ENCODE measurements at places on chromosomes 7 and 10. TPM values are rescaled to one million over a fixed set of nuclear protein-coding genes. Genes with fewer than 3 reads are reported as not detected.

DNA sequence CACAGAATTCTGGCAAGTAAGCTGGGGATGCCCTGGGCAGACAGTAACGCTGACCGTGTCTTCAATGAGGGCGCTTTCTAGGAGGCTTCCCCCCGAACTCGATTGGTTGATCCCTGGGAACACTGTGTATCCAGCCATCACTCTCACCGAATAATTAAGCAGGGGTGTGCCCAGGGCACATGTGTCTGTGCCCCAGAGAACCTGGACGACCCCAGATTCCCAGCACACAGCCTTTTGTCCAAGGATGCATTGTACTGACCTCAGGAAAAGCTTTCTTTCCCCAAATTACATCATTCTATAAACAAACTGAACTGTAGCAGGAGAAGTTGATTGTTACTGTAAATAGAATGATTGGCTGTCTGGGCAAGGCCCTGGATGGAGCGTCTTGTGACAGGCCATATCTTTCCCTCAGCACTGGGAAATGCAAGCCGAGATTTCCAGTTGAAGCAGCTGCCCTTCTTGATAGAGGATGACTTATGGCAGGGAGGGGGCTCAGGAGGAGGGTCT is 6.6 kb upstream of the DEPP1 start:
- DNase-seq: no peak

GRCh38 chr10:77667426-77668324 is 30.1 kb upstream of the KCNMA1 start:
- DNase-seq: no peak

- DNase-seq: no peak
Measured at GRCh38 chr7:29077854-29078253, 68.5 kb downstream of the CPVL start.

The MRLN gene
- not detected for total RNA-seq

The PIK3CG gene
- not detected for total RNA-seq

The GALNT17 gene
- total RNA-seq: not detected

The NFKB2 gene
- 45.0 TPM for total RNA-seq

DNA sequence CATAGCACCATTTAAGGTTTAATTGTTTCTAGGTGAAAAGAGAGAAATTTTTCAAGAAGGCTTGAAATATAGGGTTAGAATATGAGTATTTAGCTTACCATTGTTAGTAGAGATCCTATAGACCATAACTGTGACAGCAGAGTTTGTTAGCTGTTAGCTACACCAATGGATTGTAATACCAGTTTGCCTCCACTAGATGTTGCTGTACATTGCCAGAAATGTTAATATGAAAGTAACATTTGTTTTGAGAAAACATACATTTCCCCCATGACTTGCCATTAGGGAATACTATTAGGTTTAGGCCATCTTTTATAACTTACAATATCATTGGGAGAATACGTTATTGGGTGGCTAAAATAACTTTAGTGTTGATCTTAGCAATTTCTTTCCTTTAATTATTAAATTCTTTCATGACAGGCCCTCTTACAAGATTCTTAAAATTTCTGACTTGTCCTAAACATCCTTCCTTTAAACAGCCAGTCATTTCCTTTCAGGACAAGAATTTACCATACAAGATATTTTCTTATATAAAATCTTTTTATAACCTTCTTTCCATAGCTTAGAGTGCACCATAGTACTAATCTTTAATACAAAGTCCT is 39.5 kb downstream of the ZNF117 start:
- DNase-seq: peak; percentile 74

DNA sequence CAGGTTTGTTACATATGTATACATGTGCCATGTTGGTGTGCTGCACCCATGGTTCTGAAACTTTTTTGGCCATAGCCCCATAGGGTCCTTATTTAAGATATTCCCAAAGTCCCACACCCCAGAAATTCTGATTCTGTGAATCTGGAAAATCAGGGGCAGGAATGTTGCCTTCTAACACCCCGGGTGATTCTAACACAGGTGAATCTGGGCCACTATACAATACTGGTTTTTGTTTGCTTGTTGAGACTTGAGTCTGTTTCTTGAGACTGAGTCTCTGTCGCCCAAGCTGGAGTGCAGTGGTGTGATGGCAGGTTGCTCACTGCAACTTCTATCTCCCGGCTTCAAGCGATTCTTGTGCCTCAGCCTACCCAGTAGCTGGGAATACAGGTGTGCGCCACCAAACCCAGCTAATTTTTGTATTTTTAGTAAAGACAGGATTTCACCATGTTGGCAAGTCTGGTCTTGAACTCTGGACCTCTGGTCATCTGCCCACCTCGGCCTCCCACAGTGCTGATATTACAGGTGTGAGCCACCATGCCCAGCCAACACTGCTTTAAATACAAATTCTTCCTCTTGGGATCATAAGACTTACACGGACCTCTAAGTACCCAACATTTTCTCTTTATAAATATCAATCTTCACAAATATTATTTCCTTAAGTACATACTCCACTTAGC is 16.9 kb upstream of the PHYH start:
- DNase-seq: no peak

DNA sequence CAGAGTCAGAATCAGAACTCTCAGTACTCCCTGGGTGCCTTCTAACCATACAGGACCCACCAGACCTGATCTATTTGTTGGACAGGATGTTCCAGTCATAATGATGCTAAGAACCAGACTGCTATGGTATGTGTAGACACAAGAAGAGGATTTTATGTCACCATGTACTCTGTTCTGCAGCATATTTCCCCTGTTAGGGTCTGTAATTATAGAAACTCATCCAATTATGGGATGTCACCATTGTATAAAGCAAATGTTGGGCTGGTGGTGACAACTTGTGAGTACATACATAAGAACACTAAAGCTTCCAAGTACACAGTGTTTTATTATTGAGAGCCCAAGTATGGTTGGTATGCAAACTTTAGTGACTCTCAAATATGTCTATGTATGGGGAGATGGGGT is 67.1 kb upstream of the AGBL3 start:
- peak; percentile 37 for DNase-seq

DNA sequence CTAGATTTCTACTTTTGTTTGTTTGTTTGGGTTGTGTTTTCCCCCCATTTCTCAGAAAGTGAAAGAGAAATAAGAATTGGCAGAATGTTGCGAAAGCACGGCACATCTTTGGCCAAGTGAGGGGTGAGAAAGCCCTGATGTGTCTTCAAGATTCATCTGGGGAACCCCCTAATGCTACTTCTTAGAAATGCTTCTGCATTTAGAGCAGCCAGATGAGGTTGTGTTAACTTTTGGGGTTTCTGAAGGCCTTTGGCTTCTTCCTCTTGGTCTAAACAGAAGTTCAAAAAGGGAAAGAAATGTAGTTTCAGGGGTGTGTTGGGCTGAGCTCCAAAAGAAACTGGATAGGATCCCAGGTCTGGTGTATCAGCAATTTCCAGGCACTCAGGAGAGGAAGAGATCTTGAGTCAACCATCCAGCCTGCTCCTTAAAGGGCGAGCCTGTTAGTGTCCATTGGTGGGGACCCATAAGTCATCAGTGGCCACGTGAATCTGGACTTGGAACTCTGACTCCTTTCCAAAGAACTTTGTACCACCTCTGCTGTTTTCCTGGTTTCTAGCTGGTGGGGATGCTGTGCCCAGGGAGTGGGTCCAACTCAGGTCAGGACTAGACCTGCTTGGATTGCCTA is 6.5 kb downstream of the DUSP5 start:
- DNase-seq: no peak

The GSTO1 gene
- total RNA-seq: 46.0 TPM

GRCh38 chr7:69395061-69395714 is 203.1 kb upstream of the AUTS2 start:
- no peak for DNase-seq

GRCh38 chr10:5985029-5985428 is 7.7 kb upstream of the IL15RA start:
- no peak for DNase-seq

The BAMBI gene
- 10.7 TPM for total RNA-seq

The PCLO gene
- 7.5 TPM for total RNA-seq

- no peak for DNase-seq
Measured at GRCh38 chr7:121871188-121871587, 1.8 kb upstream of the PTPRZ1 start.

DNA sequence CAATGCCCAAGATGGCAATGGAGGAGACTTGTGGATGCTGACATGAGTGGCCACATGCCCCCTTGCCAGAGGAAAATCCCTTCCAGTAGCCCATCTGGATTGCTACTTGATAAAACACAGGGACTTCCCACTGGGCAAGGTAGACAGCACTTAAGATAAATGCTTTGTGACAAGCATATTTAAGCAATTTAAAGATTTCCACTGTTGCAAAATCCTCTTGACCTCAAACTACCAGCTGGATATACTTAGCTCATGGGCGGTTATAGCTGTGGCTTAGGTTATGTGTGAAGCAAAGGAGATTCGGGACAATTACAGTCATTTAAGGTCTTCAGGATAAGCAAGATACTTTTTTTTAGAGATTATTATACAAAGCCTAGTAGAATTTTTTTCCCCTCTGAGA is 238.1 kb downstream of the BMPER start:
- no peak for DNase-seq

The ECHDC3 gene
- total RNA-seq: not detected

DNA sequence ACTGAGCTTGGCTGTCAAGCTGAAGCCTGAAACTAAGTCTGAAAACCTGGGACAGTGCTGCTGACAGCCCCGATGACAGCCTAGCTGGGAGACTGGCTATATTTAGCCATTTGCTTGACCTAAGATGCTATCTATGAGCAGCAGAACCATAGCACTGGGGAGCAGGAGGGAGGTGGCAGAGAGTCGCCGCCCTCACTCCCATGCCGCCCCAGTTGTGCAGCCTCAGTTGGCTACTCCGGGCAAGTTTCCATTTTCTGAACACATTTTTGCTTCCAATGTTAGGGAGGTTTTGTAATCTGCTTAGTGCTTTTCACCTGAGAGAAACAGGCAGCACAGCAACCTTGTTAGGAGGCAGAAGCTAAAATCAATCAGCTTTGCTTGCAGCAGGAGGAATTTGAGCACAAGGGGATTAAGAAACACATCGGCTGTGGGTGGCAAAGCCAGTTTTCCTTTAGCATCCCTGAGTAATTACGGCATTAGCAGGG is 20.4 kb upstream of the C10orf71 start:
- DNase-seq: no peak

DNA sequence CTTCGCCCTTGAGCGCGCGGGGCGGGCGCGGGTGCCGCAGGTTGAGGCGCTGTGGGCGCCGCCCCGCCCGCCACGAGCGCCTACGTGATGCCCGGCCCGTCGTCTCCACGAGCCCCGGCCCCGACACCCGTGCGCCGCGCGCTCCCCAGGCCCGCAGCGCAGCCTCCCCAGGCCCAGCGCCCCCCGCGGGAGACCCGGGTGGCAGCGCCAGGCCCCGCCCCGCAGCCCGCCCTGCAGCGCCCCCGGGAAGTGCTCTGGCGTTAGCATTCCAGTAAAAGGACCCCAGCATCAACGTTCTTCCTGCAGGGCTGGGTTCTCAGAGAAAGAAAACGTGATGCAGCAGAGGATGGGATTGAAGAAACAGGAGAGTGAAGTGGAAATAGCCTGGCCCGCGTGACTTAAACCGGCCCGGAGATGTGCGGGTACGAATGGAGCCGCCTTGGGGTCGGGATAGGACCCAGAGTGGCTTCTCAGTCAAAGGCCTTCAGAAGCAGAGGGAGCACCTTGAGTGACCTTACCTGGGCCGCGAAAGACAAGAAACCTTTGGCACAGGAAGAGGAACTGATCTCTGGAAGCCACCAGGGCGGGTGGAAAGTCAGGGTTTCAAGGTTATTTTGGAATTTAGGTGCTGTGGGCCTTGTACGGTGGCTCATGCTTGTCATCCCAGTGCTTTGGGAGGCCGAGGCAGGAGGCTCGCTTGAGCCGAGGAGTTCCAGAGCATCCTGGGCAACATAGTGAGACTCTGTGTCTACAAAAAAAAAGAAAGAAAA is 1.8 kb downstream of the PFKP start:
- DNase-seq: no peak

DNA sequence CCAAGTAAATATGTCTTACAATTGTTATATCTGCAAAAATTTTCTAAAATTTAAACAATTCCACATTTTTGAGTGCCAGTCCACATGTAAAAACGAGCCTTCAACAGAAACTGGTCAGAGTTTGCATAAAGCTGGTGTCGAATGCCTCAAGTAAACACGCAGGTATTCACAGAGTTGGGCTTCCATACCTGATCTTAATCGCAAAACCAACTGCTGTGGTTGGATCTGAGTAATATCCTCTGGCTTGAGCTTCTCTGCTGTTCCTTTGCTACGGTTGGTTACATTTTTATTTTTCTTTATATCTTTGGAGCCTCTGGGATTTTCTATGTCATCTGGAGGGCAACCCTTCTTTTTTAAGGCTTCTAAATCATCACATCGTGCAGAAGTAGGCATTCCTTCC is 28.4 kb downstream of the ITGB1 start:
- DNase-seq: peak; percentile 71

The OR2A1 gene
- not detected for total RNA-seq

GRCh38 chr10:4353059-4353655 is 472.9 kb upstream of the AKR1E2 start:
- DNase-seq: no peak

The STOX1 gene
- total RNA-seq: 1.4 TPM

The FAM25C gene
- not detected for total RNA-seq

- DNase-seq: no peak
Measured at GRCh38 chr7:139626817-139627216, 103.3 kb downstream of the CLEC2L start.

GRCh38 chr7:98400542-98401340 is at the start of gene BAIAP2L1:
TSS of gene BAIAP2L1 (minus strand) at chr7:98401090. CDS start at chr7:98400852, 238 bp downstream.
- DNase-seq: peak; percentile 92

GRCh38 chr7:156107957-156108356 is 295.7 kb upstream of the SHH start:
- DNase-seq: no peak

DNA sequence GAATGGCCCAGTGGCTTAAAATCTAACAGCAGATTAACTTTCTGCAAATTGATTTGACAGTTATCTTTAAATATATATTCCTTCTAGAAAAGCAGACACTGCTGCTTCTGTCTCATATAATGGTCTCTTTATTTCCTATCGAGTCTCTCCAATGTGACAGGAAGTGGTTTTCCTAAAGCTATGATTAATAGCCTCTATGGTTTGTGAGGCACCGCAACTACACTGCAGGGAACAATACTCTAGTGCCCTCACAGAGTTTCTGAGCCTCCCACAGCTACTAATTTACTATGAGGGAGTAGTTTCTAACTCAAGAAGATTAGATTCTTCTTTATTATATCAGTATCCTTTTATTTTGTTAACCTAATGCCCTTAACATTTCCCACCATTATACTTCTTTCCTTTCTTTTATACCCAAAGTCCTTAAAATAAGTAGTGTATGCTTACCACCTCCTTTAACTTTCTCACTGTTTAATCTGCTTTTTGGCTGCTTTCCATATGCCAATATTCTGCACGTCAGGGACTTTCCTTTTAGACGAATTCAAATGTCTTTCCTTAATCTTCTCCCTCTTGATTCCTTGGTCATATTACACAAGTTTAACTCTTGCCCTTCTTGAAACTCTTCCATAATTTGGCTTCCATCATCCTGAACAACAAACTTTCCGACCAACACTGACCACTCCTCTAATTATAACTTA is 23.8 kb upstream of the AHR start:
- peak; percentile 84 for DNase-seq

GRCh38 chr7:32147546-32148268 is 77.5 kb upstream of the PDE1C start:
- DNase-seq: no peak
